HS-27A (cell line): ENCODE measurements at places on chromosomes 5 and 9.

GRCh38 chr9:120978987-120979386 is 52.4 kb upstream of the TRAF1 start:
- no peak for DNase-seq

GRCh38 chr5:115386657-115387056 is 90.2 kb upstream of the CCDC112 start:
- no peak for DNase-seq

DNA sequence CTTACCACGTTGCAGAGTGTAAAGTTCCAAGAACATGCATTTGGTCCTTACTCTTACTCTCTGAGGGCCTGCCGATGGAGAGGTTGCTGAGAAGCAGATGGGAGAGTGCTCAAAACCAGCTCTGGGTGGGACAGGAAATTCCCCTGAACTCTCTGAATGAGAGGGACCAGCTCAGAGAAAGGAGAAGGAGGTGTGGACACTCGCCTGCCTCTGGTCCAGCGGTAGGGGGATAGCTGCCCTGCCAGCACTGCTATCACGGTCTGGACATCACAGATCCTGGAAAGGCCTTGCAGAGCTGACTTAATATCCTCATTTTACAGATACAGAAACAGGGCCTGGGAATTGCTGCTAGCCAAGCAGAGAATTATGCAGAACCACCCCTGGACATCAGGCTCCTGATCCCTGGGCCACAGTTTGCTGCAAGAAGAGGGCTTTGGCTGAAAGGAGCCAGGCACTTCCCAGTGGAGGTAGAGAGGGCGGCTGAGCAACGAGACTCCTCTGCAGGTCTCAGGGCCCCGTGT is 4.9 kb downstream of the TRAF1 start:
- no peak for DNase-seq

GRCh38 chr9:6113312-6113711 is 97.9 kb upstream of the RANBP6 start:
- DNase-seq, result no peak

GRCh38 chr9:12503606-12504122 is 189.5 kb upstream of the TYRP1 start:
- DNase-seq, result no peak

- no peak for DNase-seq
Measured at GRCh38 chr5:150502106-150502505, 5.8 kb upstream of the NDST1 start.

DNA sequence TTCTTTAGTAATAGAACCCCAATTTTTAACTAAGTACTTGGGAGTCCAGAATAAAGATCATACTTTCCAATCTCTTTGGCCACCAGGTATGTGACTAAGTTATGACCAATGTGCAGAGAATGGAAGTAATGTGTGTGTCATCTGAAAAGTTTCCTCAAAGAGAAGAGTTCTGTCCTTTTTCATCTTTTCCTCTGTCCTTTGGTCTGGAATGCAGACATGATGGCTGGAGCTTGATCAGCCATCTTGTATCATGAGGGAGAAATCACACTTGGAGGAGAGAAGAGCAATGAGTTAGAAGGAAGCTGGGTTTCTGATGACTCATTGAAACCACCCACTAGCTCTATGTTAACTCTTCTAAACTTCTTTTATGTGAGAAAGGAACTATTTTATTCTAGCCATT is 5.5 kb upstream of the CPEB4 start:
- no peak for DNase-seq

GRCh38 chr9:3434594-3434993 is 91.2 kb downstream of the RFX3 start:
- no peak for DNase-seq

DNA sequence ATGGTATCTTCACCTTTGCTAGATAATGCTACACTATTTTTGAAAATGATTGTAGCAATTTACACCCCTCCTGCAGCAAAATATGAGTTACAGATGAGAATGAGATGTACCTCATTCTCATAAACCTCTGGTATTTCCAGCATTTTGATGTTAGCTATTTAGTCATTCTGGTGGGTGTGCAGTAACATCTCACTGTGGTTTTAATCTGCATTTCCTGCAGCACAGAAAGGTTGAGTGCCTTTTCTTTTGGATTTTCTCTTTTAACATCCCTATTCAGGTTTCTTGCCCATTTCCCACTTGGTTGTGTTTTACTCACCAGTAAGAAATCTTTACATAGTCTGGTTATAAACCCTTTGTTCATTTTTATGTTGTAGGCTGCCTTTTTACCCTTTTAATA is 206.2 kb downstream of the NR3C1 start:
- no peak for DNase-seq

DNA sequence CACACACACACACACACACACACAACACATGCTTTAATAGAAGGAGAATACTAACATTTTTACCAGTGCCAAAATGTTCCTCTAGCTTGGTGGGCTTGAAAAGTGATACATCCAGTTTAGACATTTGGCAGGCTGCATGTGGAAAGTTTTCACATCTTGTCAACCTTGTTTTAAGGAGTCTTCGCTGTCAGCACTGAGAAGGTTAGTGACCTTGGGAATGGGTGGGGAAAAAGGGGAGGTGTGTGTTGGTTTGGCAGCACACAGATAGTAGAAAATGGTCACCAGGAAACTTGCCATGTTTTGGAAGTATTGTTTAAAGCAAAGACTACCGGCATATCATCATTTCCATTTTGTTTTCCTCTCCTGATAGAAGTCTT is 346.5 kb upstream of the ADAMTSL1 start:
- DNase-seq, result no peak

- no peak for DNase-seq
Measured at GRCh38 chr9:83138422-83139135, 75.6 kb upstream of the RASEF start.

DNA sequence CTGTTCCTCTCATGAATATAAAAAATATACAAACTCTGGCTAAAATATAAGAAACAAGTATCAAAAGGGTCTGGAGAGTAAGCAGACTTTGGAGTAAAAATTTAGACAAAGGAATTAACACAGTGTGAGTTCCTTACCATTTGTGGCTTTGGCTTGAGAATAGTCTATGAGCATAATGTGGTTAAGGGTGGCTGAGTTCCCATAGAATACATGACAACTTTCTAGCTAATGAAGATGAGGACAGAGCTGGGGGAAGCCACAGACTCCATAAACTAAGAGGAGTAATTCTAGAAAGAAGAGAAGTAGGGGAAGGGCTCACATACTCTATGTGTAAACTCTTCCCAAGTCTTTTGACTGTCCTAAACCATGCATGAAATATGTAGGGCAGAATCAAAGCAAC is 79.4 kb downstream of the CAAP1 start:
- no peak for DNase-seq

DNA sequence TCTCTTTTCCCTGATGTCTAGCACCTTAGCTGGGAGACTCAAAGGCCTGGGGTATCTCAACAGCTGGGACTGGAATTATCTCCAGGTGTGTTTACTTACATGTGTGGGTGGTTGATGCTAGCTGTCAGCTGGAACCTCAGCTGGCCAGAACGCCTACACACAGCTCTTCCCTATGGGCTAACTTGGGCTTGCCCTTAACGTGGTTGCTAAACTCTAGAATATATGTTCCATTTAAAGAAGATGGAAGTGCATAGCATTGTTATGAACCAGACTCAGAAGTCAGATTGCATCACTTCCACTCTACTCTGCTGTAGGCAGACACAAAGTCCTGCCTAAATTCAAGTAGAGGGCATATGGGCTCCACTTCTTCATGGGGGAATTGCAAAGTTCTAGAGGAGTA is 29.3 kb downstream of the SGCD start:
- no peak for DNase-seq

GRCh38 chr5:57441557-57441956 is 41.1 kb downstream of the ACTBL2 start:
- peak; percentile 66 for DNase-seq

DNA sequence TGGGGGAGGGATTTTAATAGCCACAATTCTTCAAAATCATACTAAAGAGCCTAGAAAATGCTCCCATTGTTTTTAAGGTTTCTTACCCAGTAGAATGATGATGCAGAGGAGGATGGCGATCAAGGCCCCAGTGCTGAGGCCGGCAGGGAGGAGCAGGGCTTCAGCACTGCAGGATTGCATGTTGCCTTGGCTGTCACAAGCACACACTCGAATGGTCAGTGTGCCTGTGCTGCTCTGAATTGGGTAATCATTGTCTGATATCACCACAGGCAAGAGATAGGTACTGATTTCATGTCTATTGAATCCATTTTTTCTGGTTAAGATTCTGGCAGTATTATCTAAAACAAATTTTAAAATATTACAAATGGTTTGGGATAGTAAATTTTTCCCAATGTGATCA is 153.3 kb downstream of the CDH10 start:
- DNase-seq, result no peak

- no peak for DNase-seq
Measured at GRCh38 chr5:127011961-127012644, 18.3 kb downstream of the MARCHF3 start.

DNA sequence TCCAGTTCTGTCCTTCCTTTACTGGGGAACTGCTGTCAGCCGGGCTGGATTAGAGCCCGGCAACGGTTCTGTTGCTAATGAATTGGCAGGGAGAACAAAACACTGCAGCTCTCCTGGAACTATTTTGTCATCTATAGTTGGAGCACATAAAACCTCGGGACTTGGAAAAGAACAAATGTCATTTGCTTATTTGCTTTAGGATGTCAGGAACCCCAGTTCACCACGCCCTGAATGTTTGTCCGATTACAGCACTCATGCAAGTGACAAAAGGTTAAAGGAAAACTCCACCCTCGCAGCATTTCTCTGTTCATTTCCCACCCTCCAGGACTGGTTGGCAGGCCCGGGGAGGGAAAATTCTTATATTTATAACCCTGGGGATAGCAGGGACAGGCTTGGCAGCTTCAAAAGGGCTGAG is 66.4 kb upstream of the PLPP1 start:
- DNase-seq, result peak; percentile 56

GRCh38 chr9:14313951-14314423 is at the start of gene NFIB:
TSS of gene NFIB (minus strand) at chr9:14314141. CDS start at chr9:14313511, 630 bp downstream.
- no peak for DNase-seq

GRCh38 chr5:89396278-89396954 is 513.4 kb upstream of the MEF2C start:
- no peak for DNase-seq

GRCh38 chr9:100505564-100506159 is 32.7 kb downstream of the TMEFF1 start:
- peak; percentile 51 for DNase-seq

GRCh38 chr5:11909471-11909870 is 5.2 kb upstream of the CTNND2 start:
- DNase-seq, result no peak

DNA sequence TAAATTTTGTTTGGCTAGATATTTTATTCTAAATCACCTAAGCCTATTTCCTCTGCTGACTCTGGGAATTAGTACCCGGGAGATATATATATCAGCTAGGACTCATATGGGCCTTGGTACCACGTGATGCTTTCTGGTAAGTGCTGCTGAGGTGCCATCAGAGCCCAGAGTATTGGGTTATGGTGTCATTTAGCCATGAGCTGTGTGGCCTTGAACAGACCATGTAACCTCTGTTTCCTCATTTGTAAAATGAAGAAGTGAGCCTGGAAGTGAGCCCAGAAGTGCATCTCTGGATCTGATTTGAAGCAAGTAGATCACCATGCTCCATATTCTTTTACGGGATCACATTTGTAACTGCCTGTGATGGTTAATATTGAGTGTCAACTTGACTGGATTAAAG is 126.1 kb downstream of the GPBP1 start:
- no peak for DNase-seq

DNA sequence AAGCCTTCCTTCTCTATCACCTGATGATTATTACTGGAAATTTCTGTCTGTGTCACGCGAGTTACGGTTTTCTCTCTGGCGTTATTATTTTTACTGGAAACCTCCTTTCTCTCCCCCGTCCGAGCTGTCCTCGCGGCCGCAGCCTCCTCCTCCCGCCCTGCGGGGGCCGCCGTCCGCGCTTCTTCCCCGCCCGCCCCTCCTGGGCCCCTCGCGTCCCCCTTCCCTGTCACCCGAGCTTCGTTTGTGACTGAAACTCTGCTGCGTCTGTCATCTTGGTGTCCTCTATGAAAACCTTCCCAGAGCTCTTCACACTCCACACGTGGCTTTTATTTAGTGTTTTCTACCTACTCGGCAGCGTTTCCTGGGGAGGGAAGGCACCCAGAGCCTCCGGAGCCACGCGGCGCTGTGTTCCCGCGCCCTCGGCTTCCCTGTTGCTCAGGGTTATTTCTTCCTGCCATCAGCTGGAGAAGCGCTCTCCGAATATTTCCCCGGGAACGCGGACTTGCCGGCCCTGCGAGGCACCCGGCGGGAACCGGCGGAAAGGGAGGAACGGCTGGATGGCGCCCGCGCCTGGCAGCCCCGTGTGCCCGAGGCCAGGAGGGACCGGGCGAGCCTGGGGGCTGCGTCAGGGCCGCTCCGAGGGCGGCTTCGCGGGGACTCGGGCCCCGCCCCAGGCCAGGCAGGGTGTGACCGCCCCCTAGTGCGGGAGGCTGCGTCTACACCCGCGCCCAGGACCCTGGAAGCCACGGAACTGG is 33.9 kb downstream of the TRIP13 start:
- no peak for DNase-seq

GRCh38 chr5:87116825-87117512 is 150.7 kb upstream of the RASA1 start:
- no peak for DNase-seq

GRCh38 chr5:72498284-72498683 is 8.9 kb downstream of the ZNF366 start:
- DNase-seq, result no peak

DNA sequence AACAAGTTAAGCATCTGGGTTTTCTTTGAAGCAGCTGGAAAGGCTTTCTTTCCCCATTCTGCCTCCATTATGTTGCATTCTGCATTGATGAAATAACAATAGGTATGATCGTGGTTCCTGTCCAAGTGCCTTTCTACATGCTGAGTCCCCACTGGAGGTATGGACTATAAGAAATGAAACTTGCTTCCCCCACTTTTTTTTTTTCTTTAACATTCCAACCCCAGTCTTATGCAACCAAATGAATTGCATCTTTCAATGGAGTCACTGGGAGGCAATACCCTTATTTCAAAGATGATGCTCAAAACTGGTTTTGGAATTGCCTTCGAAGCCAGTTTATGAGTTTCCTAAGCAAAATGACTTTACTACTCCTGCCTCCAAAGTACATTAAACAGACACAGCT is 58.9 kb downstream of the ARSB start:
- no peak for DNase-seq

DNA sequence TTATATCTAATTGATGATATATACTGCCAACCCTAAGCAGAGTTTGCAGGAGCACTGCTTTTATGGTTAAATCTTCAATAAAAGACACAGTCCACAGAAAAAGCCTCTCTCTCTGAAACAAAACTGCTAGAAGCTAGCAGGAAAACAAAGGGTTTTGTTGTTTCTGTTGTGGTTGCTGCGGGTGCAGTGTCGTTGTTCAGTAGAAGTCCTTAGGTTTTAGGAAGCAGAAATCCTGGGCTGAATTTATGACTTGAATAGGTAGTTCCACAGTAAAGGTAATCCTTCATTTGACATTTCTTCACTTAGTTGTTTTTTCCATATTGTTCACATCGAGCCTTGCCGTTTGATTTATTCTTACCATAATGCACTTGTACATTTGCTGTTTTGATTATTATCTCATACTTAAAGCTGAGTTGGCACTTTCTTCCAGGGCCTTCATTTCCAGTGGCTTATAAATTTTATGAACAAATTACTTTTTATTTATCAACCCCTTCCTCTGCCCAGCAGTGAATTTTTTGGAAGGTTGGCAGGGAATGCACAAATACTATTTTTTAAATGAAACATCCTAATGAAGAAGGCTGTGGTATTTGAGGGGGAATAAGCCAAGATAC is 209.6 kb upstream of the SLC30A5 start:
- DNase-seq, result no peak
